Type B pancreatic cell (in vitro differentiated cells): ENCODE measurements at places on chromosomes 1 and 21. TPM values are rescaled to one million over a fixed set of nuclear protein-coding genes. Genes with fewer than 3 reads are reported as not detected.

CFHR1 gene
- not detected in 2 replicates for total RNA-seq

ARTN gene
- total RNA-seq, result 6.4 and 7.2 TPM in 2 replicates

RGS18 gene
- total RNA-seq, result 0.21 TPM in 1 of 2 replicates, not detected in the other

GPR52 gene
- total RNA-seq, result 0.43 and 0.94 TPM in 2 replicates

DNA sequence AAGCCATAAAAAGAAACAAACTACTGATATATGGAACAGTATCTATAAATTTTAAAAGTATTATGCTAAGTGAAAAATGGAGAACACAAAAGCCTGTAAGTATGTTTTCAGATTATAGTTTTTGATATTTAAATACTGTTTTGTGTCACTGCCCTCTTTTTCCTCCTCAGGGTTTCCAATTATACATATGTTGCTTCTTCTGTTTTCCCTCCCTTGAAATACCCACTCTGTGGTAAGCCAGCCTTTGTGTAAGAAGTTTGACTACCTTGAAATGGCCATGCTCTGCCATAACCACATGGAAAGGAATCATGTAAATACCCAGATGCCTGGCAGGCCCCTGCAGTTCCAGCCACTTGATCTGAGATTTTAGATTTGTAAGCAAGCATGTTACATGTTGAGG, 248.3 kb downstream of the AKT3 start:
- no peak for DNase-seq
- H3K4me3 ChIP-seq, result no peak overlapping the region
- no peaks in the 10 kb centered on the region for H3K4me1 ChIP-seq
- no peaks in the 10 kb centered on the region for H3K27me3 ChIP-seq
- peaks cover 7% of the 10 kb centered on the region for H3K36me3 ChIP-seq
- no peak overlapping the region for H3K27ac ChIP-seq

- DNase-seq, result no peak
- no peak overlapping the region for H3K27ac ChIP-seq
- no peaks in the 10 kb centered on the region for H3K36me3 ChIP-seq
These were observed 453.0 kb downstream of the NEGR1 start for GRCh38 chr1:71829346-71829745.

GRCh38 chr1:159900086-159900680, at the start of gene CFAP45:
Gene CFAP45, minus strand, starts transcription at chr1:159900165. Its CDS starts 67 bp downstream, at chr1:159900098.
- peaks cover 3% of the 10 kb centered on the region for H3K36me3 ChIP-seq
- H3K27ac ChIP-seq, result peak within 1 kb of the TSS; percentile 96
- peak within 1 kb of the TSS; percentile 85 for H3K4me3 ChIP-seq
- H3K4me1 ChIP-seq, result peaks cover 31% of the 10 kb centered on the region
